ENCODE measurements at places on chromosomes 11 and 22.

DNA sequence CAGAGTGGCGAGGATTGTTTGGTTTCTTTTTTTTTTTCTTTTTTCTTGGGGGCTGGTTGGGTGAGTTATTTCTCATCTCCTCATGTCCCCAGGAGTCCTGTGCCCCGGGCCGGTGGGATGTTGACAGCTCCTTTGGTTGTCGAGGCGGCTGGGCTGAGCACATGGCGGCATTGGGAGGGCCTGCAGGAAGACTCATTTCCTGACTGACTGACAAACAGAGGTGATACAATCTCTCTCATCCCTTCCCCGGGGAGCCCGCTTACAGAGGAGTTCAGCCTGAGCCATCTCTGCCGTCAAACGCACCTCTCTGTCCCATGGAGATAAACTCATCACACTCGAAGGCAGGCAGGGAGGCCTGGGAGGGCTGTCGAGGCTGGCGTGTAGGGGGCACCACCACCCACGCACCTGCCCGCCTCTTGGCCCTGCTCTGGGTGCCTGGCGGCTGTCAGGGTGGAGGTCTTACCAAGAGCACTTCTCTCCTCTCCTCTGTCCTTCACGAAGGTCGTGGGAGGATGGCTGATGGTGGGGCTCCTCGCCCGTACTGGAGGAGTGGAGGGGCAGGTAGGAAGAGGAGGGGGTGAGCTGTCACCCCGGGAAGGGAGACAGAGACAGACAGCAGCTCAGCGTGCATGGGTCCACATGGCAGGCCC is 60.0 kb upstream of the NECTIN1 start:
- no peak for DNase-seq

GRCh38 chr22:30869667-30870395 is 98.7 kb downstream of the MORC2 start:
- DNase-seq, result no peak

GRCh38 chr22:22376352-22376706 is 131.7 kb downstream of the VPREB1 start:
- DNase-seq, result no peak

DNA sequence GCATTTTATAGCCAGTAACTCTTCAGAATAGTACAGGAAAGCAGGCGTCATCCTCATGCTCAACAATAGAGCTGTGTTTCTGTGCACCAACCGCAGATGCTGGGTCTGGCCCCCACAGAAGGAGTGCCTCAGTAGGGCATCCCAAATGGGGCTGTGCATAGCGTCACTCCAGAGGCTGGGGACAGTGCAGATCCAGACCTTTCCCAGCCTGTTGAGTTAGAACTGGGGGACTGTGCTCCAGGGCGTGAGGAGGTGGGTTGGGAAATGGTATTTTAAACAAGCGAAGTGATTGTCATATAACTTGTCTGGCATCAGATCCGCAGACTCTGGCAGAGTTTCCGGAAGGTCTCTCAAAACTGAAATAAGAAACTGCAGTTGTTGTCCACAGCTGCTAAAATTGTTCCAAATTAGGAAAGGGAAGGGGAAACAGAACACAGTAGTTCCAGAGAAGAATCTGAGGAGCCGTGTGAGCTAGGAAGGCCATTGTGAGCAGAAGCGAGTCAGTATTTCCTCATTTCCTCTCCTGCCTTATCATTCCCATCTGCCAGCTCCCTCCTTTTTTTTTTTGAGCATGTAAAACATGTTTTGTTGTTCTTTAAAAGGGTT is 52.2 kb downstream of the JAM3 start:
- no peak for DNase-seq
